ENCODE measurements at places on chromosomes 5 and 9.

DNA sequence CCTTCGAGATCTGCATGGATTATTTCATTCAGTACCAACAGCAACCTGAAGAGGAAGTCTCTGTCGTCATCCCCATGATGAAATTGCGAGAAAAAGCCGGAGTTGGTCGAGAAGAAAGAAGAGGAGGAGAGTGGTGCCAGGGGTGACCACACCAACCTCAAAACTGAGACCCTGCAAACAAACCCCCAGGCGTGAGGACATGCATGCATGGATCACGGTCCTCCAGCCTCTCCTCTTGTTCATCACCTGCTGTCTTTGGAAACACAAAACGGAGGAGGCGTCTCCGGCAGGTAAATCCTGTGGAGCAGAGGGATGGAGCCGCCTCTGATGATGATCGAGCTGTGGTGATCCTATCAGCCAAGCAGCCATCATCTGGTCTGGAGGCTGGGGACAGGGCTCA, 114.4 kb upstream of the IRX2 start:
- no peak for DNase-seq

GRCh38 chr9:135416664-135417290, 62.8 kb upstream of the PPP1R26 start:
- DNase-seq = no peak

- DNase-seq = no peak
These were observed 41.6 kb downstream of the RAB14 start for GRCh38 chr9:121160025-121160424.

DNA sequence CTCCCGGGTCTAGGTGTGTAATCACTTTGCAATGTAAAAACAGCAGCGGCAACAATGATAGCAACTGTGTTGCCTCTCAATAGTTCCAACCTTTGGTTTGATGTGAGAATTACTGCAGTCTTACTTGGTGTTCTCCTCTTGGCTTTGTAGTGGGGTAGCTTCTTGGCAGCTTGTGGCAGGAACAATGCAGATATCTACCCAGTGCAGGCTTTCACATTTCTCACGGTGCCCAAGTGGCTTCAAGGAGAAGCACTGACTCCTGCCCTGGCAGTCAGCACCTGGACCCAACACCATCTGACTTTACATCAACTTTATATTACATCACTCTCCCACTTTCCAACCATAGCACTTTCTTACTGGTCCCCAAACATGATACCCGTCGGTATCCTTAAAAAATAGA, 28.4 kb upstream of the TIFAB start:
- no peak for DNase-seq

- no peak for DNase-seq
These were observed 19.0 kb downstream of the TMC1 start for GRCh38 chr9:72540348-72540873.
